ENCODE measurements at places on chromosomes 1 and 21.

DNA sequence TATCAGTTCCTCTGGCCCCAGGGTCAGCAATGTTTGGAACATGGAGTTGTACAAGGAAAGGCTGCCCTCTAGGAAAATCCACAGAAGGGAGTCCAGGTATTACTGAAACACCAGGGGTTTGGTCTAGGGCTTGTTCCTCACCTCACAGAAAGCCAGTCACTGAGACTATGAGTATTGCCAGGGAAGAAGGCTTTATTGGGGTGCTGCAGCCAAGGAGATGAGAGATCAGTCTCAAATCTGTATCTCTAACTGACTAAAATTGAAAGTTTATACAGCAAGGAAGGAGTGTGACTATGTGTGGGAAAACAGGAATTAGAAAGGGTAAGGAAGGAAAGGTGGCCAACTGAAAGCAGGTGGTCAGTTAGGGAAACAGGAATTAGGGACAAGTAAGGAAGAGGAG, 172.3 kb downstream of the LYPLAL1 start:
- DNase-seq = no peak

- DNase-seq = no peak
Observed at GRCh38 chr1:184755226-184756065, 788 bp upstream of the EDEM3 start.

- no peak for DNase-seq
Observed at GRCh38 chr21:45669382-45669781, 25.9 kb downstream of the PCBP3 start.

DNA sequence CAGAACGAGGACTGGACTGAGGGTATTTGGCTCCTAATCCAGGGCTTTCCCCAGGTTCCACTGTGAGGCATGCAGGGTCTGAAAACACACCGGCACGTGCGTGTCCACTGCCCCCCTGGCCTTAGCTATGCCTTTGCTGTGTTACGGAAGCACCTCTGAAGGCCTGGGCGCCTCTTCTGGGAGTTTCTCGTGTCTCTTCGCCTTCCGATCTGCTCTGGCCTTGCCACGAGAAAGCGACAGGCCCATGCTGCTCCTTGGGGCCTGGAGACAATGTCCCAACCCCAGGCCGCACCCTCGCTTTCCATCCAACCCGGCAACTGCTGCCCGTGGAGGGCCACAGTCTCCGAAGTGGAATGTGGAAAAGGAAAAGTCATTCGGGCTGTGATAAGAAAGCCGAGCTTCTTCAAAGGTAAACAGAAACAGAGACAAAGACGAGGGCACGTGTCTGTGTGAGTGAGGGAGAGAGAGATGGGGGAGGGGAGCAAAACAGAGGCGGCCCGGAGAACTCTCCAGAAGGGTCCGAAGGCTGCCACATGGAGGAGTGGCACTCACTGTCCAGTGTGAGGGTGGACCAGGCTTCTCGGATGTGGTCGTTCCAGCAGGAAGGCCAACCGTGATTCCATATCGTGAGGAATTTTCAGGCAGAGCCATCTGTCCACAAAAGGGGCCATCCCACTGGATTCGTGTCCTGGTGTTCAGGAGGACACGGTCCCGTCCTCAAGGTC, 3.4 kb upstream of the UMODL1 start:
- no peak for DNase-seq

DNA sequence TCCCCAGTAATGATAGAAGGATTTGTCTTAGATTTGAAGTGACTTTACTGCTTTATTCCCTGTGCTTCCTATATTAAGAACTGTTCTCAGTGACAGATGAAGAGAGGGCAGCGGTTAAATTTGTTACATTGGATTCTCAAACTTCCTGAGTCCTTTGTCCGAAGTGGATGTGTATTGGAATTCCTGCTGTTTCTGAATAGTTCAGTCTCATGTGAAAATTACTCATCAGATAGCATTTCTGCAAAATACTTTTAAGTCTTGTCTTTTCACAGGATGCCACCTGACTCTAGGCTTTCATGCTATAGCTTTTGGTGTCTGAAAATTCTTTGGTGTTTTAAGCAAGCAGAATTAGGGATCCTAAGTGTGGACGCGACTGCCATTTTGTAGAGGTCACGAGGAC, 83.6 kb downstream of the PRDM2 start:
- no peak for DNase-seq

GRCh38 chr1:208113011-208113410, 131.2 kb downstream of the PLXNA2 start:
- DNase-seq = no peak

- no peak for DNase-seq
Observed at GRCh38 chr1:66296370-66296769, 237.6 kb upstream of the SGIP1 start.

- no peak for DNase-seq
Observed at GRCh38 chr1:12159816-12160215, 7.0 kb upstream of the TNFRSF1B start.

DNA sequence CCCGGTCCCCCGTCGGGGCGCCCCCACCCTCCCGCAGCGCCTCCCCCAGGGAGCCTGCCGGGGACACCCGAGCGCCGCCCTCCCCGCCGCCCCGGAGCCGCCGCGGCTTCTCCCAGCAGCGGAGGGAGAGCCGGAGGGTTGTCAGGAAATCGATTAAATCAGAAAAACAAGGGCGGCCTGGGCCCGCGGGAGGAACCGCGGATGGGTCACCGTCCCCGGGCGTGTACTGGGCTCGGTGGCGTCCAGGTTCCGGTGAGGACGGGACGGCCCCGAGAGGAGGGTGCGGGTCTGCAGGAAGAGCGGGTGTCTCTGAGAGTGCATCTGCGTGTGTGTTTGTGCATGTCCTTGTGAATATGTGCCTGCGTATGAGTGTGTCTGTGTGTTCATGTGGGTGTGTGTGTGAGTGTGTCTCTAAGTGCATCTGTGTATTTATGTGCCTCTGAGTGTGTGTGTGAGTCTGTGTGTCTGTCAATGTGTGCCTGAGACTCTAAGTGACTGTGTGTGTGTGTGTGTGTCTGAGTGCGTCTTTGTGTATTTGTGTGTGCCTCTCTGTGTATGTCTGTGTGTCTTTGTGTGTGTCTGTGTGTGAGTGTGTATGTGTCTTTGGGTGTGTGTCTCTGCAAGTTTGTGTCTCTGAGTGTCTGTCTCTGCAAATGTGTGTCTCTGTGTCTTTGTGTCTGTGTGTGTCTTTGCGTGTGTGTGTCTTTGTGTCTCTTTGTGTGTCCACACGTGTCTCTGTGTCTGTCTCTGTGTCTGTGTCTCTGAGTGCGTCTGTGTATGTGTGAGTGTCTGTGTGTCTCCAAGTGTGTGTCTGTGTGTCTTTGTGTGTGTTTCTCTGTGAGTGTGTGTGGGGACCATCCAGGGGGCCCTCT, 1.1 kb downstream of the SPSB1 start:
- no peak for DNase-seq

DNA sequence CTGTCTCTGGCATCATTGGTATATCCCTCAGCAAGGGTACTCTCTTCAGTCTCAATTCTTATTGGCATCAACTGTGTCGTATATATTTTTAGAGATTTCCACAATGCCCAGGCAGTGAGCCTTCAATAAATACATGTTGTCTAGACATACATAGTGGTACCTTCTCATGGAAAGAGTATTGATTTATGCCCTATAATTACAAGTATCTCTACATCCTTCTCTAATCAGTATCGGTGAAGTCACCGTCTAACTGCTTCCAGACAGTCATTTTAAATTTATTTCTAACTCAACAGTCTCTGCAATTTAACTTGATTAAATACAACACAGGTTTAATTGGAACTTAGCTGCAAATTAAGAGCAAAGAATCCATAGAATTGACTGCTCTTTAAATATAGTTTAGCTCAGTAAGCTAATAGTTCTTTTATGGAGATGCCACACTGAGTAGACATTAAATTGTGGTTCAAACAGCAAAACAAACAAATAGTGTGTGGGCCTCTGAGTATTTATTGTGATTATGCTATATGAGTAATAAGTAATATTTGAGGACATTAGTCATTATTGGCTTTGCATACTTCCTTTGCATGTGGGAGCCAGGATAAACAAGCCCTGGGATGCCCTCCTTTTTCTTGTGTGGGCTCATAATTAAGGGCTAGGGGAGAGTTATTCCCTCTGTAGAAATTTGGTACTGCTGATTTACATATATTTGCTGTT, 126.9 kb upstream of the DUSP10 start:
- no peak for DNase-seq

DNA sequence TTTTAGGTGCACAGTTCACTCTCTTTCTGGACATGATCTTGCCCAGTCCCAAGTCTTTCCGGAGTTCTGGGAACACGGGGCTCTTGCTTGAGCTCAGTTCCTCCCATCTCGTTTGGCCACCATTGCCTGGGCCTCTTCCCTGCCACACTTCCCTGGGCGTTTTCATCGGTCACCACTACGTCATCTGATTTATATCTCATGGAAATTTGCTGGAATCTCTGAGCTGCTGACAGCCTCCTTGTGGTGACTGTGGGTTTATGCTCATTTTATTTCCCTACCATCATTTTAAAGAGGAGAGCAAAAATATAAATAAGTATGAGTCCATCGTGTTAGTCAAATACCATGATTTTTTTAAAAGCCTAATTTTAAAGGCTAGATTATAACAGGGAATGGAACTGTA, 449.1 kb upstream of the KAZN start:
- DNase-seq = no peak

- no peak for DNase-seq
Observed at GRCh38 chr1:206566999-206567398, 45.3 kb downstream of the EIF2D start.

DNA sequence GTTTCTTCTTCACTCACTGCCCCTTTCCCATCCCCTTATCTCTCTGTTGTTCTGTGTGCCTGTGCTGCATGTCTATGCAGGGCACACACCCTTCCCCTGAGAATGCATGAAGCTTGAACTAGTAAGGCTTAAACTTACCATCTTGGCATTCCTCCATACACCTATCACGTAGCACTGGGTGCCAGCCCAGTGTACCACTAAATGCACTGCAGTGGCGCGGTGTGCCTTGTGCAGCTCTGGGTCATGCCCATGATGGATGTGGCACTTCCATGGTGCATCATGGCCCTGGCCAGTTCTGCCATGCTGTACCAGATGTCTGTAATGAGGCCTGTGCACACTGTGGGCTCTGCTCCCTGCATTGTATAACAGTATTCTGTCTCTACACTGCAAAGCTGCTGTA, 10.7 kb downstream of the PTPRU start:
- DNase-seq = no peak

DNA sequence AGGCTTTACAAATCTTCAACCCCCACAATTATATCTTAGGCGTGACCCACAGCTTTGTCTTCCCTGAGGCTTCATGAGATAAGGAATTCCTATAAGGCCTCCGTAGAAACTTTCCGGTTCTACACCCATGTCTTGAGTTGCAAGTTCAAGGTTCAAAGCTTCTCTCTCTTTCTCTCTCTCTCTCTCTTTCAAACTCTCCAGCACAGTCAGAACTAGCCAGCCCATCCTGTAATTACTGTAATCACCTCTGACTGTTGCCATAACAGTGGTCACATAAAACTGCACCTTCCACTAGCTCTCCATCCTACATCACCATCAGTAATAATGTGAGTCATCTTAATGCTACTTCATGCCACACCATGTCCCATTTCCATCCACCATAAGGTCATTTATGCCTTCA, 90.0 kb upstream of the NFASC start:
- no peak for DNase-seq

DNA sequence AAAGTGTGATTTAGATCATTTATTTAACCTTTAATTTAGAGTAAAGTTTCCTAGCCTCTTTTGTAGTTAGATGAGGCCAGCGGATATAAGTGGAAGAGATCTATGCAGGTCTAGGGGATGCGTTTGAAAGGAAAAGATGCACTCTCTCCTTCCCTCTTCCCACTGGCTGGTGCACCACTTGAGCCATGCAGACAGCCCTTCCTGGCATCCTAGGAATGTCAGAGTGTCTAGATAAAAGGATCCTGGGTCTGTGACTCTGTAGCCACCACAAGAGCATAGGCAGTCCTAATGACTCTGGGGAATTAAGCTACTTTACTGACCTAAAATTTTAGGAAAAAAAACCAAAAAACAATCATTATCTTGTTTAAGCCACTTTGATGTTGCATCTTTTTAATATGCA, 16.0 kb upstream of the STUM start:
- no peak for DNase-seq

GRCh38 chr1:226686440-226687425, 52.3 kb downstream of the ITPKB start:
- DNase-seq = no peak

GRCh38 chr1:156407344-156407743, 38.3 kb downstream of the RHBG start:
- DNase-seq = no peak

- DNase-seq = no peak
Observed at GRCh38 chr1:97654876-97655585, 265.8 kb downstream of the DPYD start.

GRCh38 chr1:2981388-2981787, 39.9 kb upstream of the ACTRT2 start:
- no peak for DNase-seq

DNA sequence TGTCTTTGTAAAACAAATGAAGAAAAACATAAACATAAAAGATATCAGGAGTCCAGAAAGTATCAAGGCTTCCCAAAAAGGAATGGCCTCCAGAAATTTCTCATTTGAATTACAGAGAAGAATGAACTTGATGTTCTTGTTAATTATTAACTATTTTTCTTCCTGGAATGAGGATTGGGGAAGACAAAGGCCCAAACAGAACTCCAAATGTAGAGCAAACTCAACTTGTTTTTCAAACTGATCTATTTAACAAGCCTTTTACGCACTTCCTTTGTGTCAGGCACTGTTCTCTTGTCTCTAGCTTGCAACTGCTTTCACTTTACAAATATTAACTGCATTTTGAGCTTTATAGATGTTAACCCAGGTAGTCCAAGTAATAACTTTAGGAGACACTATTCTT, 45.5 kb downstream of the LAMC2 start:
- DNase-seq = no peak

GRCh38 chr1:74316302-74316701, 81.1 kb downstream of the TNNI3K start:
- no peak for DNase-seq

DNA sequence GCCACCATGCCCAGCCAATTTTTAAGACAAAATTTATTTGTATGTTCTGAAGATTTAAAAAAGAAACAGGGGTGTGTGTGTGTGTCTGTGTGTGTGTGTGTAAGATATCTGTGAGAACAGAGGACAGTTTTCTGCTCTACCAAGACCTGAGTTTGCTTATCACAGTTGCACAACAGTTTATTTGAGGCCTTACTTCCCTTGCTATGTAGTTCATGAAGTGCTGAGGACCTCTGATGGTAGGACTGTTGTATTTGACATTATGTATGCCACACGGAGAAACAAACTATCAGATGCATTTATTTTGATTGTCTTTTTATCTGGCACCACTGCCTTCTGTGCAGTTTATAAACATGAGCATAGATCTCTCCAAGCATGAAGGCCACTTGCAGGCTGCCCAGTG, 355.2 kb downstream of the PBX1 start:
- no peak for DNase-seq

DNA sequence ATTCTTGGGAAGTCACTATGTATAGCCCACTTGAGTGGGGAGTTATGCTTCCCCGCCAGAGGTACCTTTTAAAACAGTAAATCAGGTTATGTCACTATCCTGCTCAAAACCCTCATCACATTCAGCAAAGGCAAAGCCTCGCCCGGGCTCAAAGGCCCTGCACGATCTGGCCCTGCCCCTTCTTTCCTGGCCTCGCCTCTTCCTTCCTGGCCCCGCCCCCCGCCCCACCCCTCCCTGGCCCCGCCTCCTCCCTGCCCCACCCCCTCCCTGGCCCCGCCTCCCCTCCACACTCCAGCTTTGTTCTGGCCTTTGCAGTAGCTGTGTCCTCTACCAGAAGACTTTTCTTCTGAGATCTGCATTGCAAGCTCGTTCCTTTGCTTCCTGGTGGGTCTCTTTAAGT, 6.6 kb downstream of the LDLRAD2 start:
- peak; percentile 15 for DNase-seq
